ENCODE measurements at places on chromosomes 4 and X. TPM values are rescaled to one million over a fixed set of nuclear protein-coding genes. Genes with fewer than 3 reads are reported as not detected.

GRCh38 chrX:110338935-110339334 is 19.7 kb upstream of the RTL9 start:
- no peak for DNase-seq

Gene CPLX1
- total RNA-seq, result 11.6 TPM

Gene RASSF6
- total RNA-seq, result not detected

Gene TLR7
- total RNA-seq, result 4.5 TPM

- DNase-seq, result no peak
Observed at GRCh38 chr4:38990241-38990640, 42.0 kb downstream of the TMEM156 start.

Gene MSANTD1
- 1.8 TPM for total RNA-seq

Gene ADH6
- not detected for total RNA-seq

Gene STPG2
- total RNA-seq, result 1.5 TPM

- no peak for DNase-seq
Observed at GRCh38 chrX:107293056-107293455, 86.6 kb downstream of the DNAAF6 start.

- DNase-seq, result no peak
Observed at GRCh38 chr4:151652841-151653547, 107.8 kb downstream of the GATB start.

Gene LGI2
- 52.1 TPM for total RNA-seq

DNA sequence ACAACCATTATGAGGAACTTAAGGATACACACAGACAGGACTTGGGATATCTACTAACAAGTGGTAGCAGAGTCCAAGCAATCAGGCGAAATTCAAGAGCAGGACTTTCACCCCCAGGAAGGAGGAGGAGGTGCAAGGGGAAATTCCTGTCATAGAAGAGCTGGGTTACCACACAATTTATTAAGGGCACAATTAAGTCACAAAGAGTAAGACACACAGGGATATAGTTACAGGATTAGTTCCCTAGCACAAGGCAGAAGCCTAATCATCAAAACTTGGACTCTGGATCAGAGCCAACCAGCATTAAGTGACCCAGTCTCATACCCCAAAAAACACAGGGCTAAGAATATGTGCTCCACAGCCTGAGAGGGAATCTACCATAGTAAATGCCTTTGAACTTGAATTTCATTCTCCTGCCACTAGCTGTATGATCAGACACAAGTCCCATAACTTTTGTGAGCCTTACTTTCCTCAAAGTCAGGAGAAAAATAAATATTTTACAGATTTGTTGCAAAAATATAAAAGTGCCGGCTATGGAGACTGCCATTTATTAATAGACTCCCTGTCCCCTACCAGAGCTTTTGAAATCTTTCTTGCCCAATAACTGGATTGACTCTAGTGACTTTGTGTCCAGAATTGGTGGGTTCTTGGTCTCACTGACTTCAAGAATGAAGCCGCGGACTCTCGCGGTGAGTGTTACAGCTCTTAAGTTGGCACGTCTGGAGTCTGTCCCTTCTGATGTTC is 87.0 kb downstream of the SYNPO2 start:
- no peak for DNase-seq

DNA sequence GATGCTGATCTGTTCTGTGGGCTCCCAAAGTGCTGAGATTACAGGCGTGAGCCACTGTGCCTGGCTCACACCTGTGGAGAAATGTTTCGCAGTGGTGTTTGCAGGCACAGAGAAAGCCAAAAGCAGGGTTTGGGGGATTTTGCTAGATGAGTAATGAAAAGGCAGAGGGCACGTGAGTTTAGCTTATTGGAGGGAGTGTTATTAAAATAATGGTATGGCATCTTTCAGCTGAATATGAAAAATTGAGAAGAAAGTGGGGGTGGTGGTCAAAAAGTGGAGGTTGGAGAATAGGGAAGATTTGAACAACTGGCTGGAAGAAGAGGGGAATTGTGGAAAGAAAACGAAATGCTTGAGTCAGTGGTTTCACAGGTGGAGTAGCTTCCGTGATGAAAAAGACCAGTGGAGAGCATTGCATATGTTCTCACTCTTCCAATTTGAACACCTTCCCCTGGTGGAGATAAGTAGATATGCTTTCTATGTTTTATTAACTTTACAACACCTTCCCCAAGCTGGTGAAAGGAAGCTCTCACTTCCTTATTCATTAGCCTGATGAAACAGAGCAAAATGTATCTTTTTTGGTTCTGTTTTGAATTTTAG is 1.1 kb upstream of the CHST7 start:
- DNase-seq, result no peak

DNA sequence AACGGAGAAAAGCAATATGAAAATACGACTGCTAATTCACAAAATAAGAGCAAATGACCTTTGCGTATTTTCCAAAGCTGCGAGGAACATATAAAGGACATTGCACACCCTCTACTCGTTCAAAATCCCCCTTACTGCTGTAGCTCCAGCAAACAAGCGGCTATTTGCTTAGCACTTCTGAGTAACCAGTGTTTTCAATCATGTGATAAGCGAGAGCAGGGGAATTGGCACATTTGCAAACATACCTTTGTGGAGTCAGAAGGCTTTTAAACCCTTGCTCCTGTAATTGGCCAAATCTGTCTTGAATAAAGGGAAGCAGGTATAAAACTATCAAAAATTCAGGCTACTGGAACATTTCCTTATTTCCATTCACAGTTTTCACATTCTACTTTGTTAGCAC is 610.2 kb downstream of the UBE2NL start:
- DNase-seq, result no peak

GRCh38 chrX:101659601-101660063 is at the start of gene ARMCX2:
Gene ARMCX2 (minus strand): TSS chrX:101659850. CDS start chrX:101657588, 2,262 bp downstream.
- DNase-seq, result peak; percentile 80

Gene HPGDS
- total RNA-seq, result 4.7 TPM
